ENCODE measurements at places on chromosomes 3 and 15.

DNA sequence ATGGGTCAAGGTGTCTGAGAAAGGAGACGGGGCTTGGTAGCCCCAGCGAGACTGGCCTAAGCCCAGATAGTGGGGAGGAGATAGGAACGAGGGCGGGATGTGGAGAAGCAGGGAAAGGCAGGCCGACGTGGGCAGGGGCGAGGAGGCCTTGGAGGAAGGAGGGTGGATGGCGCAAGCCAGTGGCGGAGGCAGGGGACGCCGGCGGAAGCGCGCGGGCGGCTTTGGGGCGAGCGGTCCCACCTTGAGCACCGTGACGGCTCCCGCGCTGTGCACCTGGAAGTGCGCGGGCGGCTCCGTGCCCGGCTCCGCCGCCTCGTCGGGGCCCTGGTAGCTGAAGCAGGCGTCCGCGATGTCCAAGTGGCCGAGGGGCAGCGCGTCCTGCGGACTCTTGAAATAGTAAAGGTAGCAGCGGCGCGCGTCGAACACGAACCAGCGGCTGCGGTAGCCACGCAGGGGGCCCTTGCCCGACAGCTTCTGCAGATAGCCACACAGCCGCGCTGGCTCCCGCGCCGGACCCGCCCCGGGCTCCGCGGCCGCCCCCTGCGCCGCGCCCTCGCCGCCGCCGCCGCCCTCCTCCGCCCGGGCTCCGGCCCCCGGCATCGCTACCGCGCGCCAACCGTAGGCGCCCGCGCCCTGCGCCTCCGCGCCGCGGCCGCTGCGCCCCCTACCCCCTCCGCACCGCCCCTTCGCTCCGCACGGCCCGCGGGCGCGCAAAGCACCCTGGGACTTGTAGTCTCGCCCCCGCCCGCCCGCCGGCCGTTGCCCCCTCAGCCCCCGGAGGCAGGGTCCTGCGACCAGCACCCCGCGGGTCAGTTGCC, at the start of gene TBC1D2B:
Gene TBC1D2B, minus strand, starts transcription at position 659 of the 818 bp plus-strand sequence. Its CDS starts 59 bp downstream, at position 600.
- H3K27me3 ChIP-seq, result no peaks in the 10 kb centered on the region
- DNase-seq, result peak; percentile 83
- H3K4me3 ChIP-seq, result peak within 1 kb of the TSS; percentile 97
- H3K36me3 ChIP-seq, result no peaks in the 10 kb centered on the region

DNA sequence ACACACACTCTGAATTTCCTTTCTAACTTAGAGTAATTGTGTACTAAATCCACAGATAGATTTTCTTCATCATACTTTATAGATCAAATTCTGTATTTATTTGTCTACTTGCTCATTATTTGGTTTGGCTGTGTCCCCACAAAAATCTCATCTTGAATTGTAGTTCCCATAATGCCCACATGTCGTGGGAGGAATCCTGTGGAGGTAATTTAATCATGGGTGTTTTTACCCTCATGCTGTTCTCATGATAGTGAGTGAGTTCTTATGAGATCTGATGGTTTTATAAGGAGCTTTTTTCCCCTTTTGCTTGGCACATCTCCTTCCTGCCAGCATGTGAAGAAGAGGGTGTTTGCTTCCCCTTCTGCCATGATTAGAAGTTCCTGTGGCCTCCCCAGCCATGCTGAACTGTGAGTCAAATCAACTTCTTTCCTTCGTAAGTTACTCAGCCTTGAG, 198.3 kb upstream of the TGFBR2 start:
- H3K36me3 ChIP-seq, result no peaks in the 10 kb centered on the region
- no peaks in the 10 kb centered on the region for H3K27me3 ChIP-seq
- no peak overlapping the region for H3K4me3 ChIP-seq
- no peak overlapping the region for H3K27ac ChIP-seq
- no peak for DNase-seq

DNA sequence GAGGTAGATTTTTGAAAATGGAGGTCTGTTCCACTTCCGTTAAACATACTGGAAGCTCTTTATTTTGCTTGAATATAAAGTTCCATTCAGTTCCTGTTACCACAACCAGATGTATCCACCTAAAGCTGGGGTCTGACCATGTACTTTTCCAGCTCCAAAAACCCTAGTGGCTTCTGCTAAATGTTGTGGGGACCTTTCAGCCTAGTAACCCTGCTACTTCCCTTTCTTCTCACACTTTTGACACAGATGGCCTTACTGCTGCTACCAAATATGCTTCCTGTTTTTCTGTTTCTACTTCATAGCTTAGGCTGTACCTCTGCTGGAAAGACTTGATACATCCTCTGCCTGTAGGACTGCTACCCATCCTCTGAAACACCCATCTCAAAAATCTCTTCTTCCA, 87.8 kb downstream of the COL6A6 start:
- DNase-seq, result no peak
- H3K27ac ChIP-seq, result no peak overlapping the region
- H3K4me3 ChIP-seq, result no peak overlapping the region
- H3K36me3 ChIP-seq, result no peaks in the 10 kb centered on the region

- DNase-seq, result no peak
- no peaks in the 10 kb centered on the region for H3K36me3 ChIP-seq
- H3K27ac ChIP-seq, result peak overlapping the region; percentile 17
- no peak overlapping the region for H3K4me3 ChIP-seq
- H3K27me3 ChIP-seq, result no peaks in the 10 kb centered on the region
These were observed 207.5 kb upstream of the DPH6 start for GRCh38 chr15:35753486-35753885.

GRCh38 chr3:47515864-47516319, 2.4 kb upstream of the ELP6 start:
- H3K4me3 ChIP-seq, result no peak overlapping the region
- H3K27ac ChIP-seq, result no peak overlapping the region
- H3K4me1 ChIP-seq, result peaks cover 7% of the 10 kb centered on the region
- no peaks in the 10 kb centered on the region for H3K27me3 ChIP-seq

GRCh38 chr3:125319765-125320164, 55.4 kb downstream of the ZNF148 start:
- no peak for DNase-seq
- H3K27ac ChIP-seq, result no peak overlapping the region
- no peak overlapping the region for H3K4me3 ChIP-seq

DNA sequence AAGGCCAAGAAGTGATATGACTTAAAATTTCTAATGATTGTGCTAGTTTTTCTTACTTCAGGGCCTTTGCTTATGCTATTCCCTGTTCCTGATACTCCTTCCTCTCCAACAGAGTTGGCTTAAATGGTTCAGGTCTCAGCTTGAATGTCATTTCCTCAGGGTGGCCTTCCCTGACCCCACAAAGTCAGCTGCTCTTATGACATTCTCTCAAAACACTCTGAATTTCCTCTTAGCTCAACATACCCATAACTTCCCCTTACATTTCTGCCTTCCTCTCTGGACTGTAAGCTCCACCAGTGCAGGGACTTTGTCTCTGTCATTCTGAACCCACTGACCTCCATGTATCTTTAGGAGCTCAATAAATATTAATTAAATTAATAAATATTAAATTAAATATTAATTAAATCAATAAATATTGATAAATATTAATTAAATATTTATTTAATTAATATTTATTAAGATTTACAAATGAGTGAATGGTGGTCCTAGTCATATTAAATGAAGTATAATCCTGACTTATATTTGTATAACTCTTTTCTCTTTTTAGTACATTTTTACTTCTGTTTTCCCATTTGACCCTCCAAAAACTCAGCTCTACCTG, 17.9 kb upstream of the TMCC1 start:
- H3K27me3 ChIP-seq, result no peaks in the 10 kb centered on the region
- DNase-seq, result peak; percentile 27
- no peak overlapping the region for H3K27ac ChIP-seq
- H3K36me3 ChIP-seq, result peaks cover 5% of the 10 kb centered on the region

GRCh38 chr3:76576201-76576600, 463.7 kb upstream of the ROBO2 start:
- no peaks in the 10 kb centered on the region for H3K36me3 ChIP-seq
- no peak overlapping the region for H3K4me3 ChIP-seq
- H3K27me3 ChIP-seq, result no peaks in the 10 kb centered on the region
- H3K4me1 ChIP-seq, result no peaks in the 10 kb centered on the region

- H3K36me3 ChIP-seq, result no peaks in the 10 kb centered on the region
- DNase-seq, result no peak
- H3K4me3 ChIP-seq, result no peak overlapping the region
- H3K4me1 ChIP-seq, result no peaks in the 10 kb centered on the region
- no peak overlapping the region for H3K27ac ChIP-seq
These were observed 30.9 kb downstream of the KIF9 start for GRCh38 chr3:47251689-47252088.

DNA sequence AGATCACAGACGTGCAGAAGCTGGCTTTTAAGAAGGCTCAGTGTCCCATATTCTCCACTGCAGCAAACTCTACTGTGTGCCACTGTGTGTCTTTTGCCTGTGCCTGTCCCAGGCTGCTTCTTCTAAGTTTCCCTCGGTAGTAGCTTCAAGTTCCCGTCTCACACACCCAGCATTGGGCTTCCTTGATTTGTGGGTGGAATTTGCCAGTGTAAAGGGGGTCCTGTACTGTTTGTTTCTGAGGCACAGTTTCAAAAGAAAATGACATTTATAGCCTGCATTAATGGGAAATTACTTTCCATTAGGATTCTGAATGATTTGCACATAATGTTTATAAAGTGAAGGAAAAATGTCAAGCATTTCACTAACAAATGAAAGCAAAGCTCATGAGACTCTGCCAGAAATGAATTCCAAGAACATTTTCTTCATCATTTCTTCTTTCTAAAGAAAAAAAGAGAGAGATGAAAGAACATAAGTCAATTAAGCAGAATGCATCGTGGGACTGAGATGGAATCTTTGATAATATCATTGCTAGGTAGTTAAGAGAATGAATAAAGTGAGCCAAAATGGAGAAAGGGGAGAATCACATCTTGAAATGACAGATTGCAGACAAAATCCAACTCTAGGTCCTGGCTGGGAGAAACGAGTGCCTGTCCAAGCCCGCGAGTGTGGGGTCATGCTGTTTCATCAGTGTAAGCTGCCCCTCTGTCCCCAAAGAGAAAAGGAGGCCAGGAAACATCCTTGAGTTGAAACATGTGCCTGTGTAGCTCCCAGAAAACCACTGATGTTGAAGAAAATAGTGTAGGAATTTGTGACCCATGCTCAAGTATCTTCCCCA, 48.6 kb upstream of the ADAMTSL3 start:
- H3K4me1 ChIP-seq, result peaks cover 9% of the 10 kb centered on the region
- no peak overlapping the region for H3K4me3 ChIP-seq
- H3K27me3 ChIP-seq, result no peaks in the 10 kb centered on the region
- peak overlapping the region; percentile 23 for H3K27ac ChIP-seq
- DNase-seq, result no peak
- no peaks in the 10 kb centered on the region for H3K36me3 ChIP-seq

- H3K36me3 ChIP-seq, result no peaks in the 10 kb centered on the region
- H3K27me3 ChIP-seq, result no peaks in the 10 kb centered on the region
- H3K4me1 ChIP-seq, result no peaks in the 10 kb centered on the region
- H3K27ac ChIP-seq, result no peak overlapping the region
- no peak overlapping the region for H3K4me3 ChIP-seq
- DNase-seq, result no peak
These were observed 101.9 kb upstream of the KCNH8 start for GRCh38 chr3:19046440-19046839.

- no peak for DNase-seq
- H3K27me3 ChIP-seq, result no peaks in the 10 kb centered on the region
- no peak overlapping the region for H3K4me3 ChIP-seq
- H3K36me3 ChIP-seq, result no peaks in the 10 kb centered on the region
These were observed 148.6 kb upstream of the STRIT1 start for GRCh38 chr3:155442072-155442471.

DNA sequence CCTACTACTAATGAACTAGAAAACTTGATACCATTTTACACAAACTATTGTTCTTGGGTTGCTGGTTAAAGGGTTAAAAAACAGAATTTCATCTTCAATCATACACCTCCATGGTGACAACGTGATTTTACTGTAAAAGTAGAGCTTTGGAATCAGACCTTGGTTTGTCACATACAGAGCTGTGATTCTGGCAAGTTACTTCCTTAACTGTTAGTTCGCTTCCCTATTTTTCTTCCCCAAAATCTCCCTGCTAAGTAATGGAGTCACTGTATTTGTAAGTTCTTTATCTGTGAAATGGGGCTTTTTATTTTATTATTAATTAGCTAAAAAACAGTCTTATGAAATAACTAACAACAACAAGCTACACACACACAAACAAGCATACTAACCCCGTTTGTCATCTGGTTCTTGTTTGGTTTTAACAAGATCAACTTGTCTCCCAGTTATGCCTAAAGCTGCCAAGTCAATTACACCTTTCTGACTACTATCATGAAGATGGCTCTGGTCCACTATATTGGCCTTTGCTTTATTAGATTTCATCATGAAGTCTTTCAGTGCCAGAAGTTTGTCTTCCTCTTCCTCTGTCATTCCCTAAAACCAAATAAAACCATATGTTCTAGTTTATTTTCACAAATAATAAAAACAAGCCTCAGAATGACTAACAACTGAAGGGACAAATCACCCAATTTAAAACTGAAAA, 38.6 kb downstream of the PIK3R4 start:
- no peak overlapping the region for H3K27ac ChIP-seq
- H3K36me3 ChIP-seq, result peaks cover 27% of the 10 kb centered on the region
- H3K4me1 ChIP-seq, result peaks cover 4% of the 10 kb centered on the region
- H3K4me3 ChIP-seq, result no peak overlapping the region
- no peak for DNase-seq

DNA sequence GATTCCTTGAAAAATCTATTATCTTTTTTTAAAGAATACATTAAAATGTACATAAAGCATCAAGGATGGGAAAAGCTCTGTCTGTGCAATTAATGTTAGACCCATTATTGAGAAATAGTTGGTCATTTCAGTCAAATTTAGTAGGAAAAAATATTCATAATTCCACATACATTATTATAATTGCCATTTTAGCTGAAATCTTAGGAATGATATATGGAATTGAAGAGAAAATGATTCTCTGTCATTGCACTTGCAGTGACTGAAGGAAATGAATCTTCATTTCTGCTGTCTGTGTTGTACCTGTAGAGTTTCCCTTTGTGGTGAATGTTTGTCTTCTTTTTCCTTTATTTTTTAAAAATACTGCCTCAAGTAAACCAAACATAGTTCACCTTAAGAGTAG, 473.9 kb downstream of the C3orf38 start:
- no peak for DNase-seq
- no peaks in the 10 kb centered on the region for H3K27me3 ChIP-seq
- H3K4me1 ChIP-seq, result no peaks in the 10 kb centered on the region

DNA sequence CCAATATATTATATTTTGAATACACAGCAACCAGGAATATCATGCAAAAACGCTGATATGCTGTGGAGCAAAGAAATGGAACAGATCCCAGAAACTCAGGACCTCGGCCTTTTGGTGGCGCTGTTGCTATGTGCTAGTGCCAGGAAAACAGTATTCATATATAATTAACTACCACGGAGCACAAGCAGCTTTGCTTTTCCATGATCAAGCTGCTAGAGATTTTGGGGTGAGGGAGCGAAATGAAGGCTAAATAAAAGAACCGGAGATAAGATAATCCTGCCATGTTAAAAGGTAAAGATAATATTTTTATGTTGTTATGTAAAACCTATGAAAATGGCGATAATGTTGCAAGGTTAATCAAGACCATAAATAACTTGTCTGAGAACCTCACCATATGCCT, 157.7 kb upstream of the FAM3D start:
- no peaks in the 10 kb centered on the region for H3K27me3 ChIP-seq
- no peak overlapping the region for H3K27ac ChIP-seq
- H3K4me3 ChIP-seq, result no peak overlapping the region
- no peaks in the 10 kb centered on the region for H3K36me3 ChIP-seq

- H3K4me3 ChIP-seq, result no peak overlapping the region
- H3K36me3 ChIP-seq, result no peaks in the 10 kb centered on the region
- H3K4me1 ChIP-seq, result peaks cover 10% of the 10 kb centered on the region
- H3K27ac ChIP-seq, result no peak overlapping the region
These were observed 52.3 kb downstream of the ADAM10 start for GRCh38 chr15:58697220-58697619.

- no peaks in the 10 kb centered on the region for H3K27me3 ChIP-seq
- no peak overlapping the region for H3K27ac ChIP-seq
- H3K4me1 ChIP-seq, result no peaks in the 10 kb centered on the region
- no peaks in the 10 kb centered on the region for H3K36me3 ChIP-seq
- no peak overlapping the region for H3K4me3 ChIP-seq
These were observed 14.2 kb downstream of the RAB8B start for GRCh38 chr15:63203451-63204090.

Measured in tibial artery (tissue), 4 donors.